ENCODE measurements at places on chromosomes 2 and 18.
A peak's percentile ranks its signal among the peaks of the same experiment; 100 is the strongest.

DNA sequence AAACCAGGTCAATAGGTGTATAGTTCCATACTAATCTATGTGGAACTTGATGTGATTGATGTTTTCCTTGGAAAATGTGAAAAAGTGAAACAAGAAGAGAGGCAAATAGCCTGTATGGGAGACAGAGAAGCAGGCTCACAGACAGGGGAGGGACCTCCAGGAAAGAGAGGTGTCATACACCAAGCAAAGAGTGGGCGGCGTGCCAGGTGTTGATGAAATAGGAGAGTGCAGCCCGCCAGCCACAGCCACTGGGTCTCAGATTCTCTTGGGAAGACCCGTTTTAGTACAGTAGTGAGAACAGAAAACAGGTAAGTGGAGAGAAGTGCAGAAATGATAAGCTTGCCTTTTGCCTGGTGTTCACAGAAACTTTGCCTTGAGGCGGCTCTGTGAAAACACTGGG is 301.9 kb downstream of the ZNF407 start:
- DNase-seq, result peak; percentile 79

- no peak for DNase-seq
Measured at GRCh38 chr2:134426721-134427120, 172.8 kb downstream of the MGAT5 start.

GRCh38 chr2:234544659-234545611 is 48.1 kb upstream of the ARL4C start:
- peak; percentile 22 for DNase-seq

DNA sequence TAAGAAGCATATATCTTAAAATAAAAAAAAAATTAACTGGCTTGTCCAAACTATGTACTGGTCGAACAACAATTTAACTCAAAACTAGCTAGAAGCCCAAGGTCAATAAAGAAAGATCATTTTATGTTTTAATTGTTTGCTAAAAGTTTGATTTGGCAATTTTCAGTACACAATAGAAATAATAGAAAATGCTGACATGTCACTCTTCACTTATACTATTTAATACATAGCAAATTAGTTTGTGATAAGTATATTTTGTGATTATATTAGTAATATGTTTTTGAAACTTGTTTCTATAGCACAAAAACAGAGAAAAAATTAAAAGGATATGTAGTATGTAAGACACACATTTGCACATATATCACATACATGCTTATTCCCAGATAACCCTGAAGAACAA is 1938.6 kb upstream of the PIK3C3 start:
- no peak for DNase-seq

- no peak for DNase-seq
Measured at GRCh38 chr2:109379507-109379906, 234.3 kb downstream of the SEPTIN10 start.

DNA sequence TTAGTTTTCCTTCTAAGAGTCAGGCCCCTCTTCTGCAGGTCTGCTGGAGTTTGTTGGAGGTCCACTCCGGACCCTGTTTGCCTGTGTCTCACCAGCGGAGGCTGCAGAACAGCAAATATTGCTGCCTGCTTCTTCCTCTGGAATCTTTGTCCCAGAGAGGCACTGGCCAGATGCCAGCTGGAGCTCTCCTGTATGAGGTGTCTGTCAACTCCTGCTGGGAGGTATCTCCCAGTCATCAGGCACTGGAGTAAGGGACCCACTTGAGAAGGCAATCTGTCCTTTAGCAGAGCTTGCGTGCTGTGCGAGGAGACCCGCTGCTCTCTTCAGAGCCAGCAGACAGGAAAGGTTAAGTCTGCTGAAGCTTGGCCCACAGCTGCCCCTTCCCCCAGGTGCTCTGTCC is 4.8 kb downstream of the REG1B start:
- DNase-seq, result no peak

GRCh38 chr18:44826418-44827259 is 146.0 kb downstream of the SETBP1 start:
- no peak for DNase-seq

DNA sequence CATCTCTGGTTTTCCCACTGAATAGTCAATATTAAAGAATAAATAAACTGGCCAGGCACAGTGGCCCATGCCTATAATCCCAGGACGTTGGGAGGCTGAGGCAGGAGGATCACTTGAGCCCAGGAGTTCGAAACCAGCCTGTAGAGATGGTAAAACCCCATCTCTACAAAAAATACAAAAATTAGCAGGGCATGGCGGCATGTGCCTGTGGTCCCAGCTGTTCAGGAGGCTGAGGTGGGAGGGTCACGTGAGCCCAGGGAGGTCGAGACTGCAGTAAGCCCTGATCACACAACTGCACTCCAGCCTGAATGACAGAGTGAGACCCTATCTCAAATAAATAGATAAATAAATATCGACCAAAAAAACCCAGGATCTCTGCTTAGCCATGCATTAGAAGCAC is 50.2 kb upstream of the BIN1 start:
- no peak for DNase-seq

GRCh38 chr2:75870133-75870532 is 159.4 kb upstream of the GCFC2 start:
- no peak for DNase-seq

GRCh38 chr18:75863696-75864095 is 436.2 kb upstream of the SMIM21 start:
- DNase-seq, result no peak

DNA sequence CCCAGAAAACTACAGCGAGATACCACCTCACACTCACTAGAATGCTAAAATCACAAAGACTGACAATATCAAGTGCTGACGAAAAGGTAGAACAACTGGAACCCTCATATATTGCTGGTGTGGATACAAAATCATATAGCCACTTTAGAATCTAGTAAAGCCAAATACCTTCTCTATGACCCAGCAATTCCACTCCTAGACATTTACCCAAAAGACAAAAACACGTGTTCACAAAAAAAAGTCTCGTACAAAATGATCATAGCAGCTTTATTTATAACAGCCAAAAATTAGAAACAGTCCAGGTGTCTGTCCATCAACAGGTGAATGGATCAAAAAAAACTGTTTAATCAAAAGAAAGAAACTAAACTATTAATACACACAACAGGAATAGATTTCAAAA is 126.6 kb downstream of the ZFP36L2 start:
- no peak for DNase-seq

DNA sequence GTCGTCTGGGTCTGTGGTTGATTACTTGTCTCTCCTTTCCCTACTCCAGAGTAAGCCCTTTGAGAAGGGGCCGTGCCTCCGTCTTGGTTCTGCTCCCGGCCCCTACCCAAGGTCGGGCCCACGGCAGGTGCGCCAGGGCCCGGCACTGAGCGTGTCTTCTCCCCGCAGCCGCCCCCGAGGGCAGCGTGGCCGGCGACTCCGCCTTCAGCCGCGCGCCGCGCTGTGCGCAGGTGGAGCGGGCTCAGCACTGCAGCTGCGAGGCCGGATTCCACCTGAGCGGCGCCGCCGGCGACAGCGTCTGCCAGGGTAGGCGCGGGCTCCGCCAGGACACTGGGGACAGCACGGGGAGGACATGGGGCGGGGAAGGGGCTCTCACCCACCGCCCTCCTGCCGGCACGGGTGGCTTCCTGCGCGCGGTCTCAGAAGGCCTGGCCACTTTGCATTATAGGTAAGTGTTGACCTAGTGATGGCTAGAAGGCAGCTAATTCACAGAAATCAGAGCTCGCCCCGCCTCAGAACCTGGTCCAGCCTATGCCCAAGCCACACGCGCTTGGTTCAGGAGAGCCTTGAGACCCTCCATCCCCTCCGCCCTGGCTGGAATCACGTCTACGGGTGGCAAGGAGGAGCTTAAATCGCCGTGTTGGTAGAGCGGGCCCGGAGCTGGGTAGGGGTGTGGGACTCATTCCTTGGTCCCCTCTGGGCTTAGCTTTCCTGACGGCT is 43.5 kb downstream of the FBLN7 start:
- DNase-seq, result peak; percentile 40

- DNase-seq, result no peak
Measured at GRCh38 chr2:7052404-7052803, 135.2 kb downstream of the RNF144A start.

DNA sequence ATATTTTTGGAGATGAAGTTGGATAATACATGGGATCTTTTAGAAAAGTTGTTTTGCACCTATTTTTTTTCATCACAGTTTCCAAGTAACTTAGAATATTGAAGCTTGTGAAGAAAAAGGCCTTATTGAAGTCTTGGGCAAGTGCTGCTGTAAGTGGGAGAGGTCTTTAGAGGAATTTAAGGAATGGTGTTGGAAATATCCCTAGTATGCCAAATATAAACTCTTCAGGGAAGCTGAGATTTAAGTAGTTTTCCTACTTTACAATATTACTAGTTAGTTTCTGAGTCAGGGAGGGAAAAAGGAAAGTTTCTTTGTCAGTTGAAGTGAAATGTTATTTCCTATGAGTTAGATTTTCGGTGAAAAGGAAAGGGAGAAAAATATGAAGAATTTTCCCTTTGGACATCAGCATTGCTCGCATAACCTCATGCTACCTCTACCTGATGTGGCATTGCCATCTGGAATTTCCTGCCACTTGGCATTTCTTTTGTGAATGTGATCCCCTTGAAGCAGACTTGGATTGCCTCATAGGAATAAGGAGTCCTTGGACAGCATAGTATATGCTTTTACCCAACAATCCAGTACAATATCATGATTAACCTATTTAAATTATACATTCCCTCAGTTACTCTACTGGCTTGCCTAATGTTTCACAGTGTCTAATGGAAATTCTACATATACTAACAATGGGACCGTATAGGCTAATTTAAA is 12.1 kb downstream of the PLEKHH2 start:
- no peak for DNase-seq

- no peak for DNase-seq
Measured at GRCh38 chr2:161321944-161322648, 13.9 kb downstream of the PSMD14 start.

DNA sequence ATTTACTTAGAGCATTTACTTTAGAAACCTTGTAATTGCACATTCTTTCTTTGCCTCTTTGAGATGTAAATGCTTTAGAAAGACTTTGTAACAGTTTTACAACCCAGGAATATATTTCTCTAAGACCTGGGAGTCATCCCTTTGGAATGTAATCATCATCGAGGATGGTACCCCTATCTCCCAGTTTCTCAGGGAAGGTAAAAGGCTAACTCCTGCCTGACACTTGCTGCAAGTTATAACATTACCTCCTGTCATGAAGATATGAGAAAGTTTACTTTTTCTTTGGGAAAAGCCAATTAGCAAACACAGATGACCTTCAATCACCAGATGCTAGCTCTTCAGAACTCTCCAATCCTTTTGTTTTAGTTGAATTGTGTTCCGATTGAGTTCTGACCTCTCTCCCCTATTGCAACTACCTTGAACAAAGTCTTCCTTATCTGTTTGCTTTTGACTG is 420.3 kb upstream of the FSIP2 start:
- no peak for DNase-seq

DNA sequence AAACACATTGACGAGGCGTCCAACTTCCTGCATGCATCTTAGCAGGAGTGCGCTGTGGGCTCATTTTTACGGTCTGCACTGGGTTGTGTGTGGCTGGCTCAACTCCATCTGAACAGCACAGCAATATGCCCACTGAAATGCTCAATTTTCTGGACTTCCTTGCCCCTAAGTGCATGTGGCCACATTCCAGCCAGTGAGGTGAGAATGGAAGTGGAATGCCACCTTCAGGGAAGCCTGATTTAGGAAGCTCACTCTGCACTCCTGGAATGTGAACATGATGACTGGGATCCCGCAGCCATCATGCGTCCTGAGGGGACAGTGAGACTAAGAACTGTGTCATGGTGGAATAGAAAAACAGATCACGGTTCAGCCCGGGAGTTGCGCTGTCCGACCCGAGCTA is 76.2 kb downstream of the PSMG2 start:
- DNase-seq, result no peak

DNA sequence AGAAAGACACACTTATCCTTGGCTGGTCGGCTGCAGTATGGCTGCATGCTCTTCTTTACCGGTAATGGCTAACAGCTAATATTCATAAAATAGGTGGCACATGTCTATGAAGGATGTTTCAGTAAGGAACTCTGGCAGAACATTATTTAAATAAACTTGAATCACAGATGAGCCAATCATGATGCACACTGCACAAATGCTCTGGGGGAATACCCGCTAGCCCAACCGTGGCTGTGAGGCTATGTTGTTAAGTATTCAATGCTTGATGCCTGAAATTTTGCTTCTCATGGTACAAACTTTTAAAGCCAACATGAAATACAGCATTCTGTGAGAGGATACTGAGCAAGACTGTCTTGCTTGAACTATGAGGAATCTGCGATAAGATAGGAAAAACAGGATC is 505.8 kb downstream of the ZEB2 start:
- DNase-seq, result no peak

- DNase-seq, result no peak
Measured at GRCh38 chr18:27121108-27121507, 64.0 kb downstream of the CHST9 start.

- no peak for DNase-seq
Measured at GRCh38 chr2:160275656-160276055, 75.6 kb upstream of the ITGB6 start.

- DNase-seq, result no peak
Measured at GRCh38 chr2:80001701-80002101, 302.9 kb downstream of the LRRTM1 start.

DNA sequence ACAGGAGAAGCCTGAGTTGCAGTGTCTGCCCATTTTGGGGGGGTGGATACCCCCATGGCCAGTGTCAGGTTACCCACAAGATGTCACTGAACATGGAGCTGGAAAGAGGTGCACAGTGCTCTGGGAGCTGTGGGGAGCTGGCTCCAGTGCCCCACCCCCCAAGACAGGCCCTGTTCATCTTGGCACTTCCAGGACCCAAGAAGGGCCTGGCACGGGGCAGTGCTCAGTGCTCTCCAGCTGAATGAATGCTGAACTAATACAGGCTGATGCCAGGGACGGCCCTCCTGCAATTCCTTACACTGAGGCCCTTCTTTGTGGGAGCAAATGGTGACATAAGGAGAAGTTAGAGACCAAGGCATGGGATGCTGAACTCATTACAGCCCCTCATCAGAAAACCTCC is 163.4 kb upstream of the GLI2 start:
- DNase-seq, result no peak

- no peak for DNase-seq
Measured at GRCh38 chr2:148826791-148827190, 48.2 kb upstream of the KIF5C start.

DNA sequence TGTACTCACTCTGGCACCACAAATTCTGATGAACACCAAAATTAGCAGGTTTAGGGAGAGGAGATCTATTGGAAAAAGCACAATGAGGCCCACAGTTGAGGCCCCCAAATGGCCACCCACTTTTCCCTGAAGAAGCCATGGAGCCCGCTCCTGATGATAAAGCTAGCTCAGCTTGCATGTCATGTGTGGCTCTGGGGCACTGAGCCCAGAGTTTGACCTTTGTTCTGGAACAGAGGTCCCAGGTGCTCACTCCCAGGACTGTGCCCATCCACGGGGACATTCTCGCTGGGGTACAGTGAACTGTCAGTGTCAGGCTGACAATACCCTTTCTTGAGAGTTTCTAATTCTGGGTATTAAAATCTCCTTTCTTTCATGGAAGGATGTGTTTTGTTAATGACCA is 36.2 kb downstream of the XDH start:
- DNase-seq, result no peak

Data from SHP77 treated with DMSO at 0.1 percent for 48 hours (cell line).